Hematopoietic multipotent progenitor cell treated with erythropoietin and hydrocortisone succinate and interleukin-3 and kit ligand, for 8 days (in vitro differentiated cells): ENCODE measurements at places on chromosomes 6 and 20.
A peak's percentile ranks its signal among the peaks of the same experiment; 100 is the strongest.

GRCh38 chr20:4484379-4484997, 237.2 kb upstream of the PRND start:
- no peak for DNase-seq

DNA sequence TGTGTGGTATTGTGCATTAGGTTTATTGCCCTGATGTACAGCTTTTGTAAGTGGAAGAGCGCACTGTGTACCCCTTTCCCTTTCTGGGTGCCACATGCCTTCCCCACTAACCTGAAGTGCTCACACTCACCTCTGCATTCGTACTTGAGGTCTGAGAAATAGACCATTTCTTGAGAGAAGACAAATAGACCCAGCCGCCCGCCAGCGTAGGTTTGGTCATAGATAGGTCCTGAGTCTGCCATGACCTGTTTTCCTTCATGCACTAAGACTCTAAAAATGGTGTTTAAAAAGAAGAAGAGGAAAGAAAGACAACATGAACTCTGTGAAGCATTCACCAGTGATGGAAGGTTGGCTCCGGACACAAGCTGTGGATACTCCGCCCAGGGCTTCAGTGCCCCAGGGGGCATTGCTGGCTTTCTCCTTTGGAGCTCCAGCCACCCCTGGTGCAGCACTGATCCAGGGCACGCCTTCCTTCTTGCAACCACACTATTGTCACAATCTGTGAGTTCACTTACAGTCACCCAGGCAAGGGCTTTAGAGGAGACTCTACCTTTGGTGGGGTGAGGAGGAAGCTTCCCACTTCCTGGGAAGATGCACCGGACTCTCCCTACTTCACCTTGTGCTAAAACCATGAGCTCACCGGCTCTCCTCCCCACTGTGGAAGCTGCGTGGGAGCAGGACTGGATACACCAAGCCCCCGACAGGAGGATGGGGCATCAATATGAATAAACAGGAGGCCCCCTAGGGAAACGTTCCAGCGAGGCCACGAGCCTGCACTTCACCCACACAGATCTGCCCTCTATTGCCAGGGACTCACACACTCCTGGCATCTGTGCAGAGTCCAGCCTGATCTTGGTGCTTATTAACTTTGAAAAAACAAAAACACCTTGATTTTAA, 33.3 kb downstream of the THBS2 start:
- DNase-seq = no peak

GRCh38 chr20:36541768-36542488, 609 bp downstream of the MYL9 start:
- no peak for DNase-seq

- no peak for DNase-seq
Measured at GRCh38 chr6:151772446-151772845, 35.0 kb upstream of the ESR1 start.

DNA sequence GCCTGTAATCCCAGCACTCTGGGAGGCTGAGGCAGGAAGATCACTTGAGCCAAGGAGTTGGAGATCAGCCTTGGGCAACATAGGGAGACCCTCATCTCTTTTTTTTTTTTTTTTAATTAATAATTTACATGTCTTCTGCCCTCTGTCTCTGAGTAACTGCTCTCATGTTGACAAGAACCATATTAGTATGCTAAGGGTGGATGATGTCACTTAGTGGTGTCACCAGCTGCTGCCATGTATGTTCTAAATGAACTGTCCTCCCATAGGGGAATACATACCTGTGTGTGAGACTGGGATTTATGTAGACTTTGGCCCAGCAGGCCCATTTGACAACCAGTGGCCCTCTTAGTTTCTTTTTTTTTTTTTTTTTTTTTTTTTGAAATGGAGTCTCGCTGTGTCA, 65.6 kb downstream of the SCAND1 start:
- DNase-seq = no peak

- DNase-seq = no peak
Measured at GRCh38 chr6:70421509-70421908, 8.2 kb downstream of the FAM135A start.

DNA sequence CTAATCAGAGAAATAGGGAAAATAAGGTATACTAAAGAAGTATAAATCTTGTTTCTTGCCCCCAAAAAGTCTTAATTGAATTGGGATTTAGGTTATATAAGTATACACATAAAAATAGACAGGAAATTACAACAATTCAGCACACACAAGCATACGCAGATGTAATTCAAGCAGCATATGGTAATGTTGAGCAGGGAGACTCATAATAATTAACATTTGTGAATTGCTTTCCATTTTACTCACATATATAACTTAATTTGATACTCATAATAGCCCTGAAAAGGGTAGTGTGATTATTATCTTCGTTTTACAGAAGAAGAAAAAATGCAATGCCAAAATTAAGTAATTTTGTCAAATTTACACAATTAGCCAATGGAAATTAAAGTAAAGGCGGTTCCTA, 313.5 kb upstream of the ECI2 start:
- no peak for DNase-seq

- no peak for DNase-seq
Measured at GRCh38 chr6:166314454-166314853, 6.3 kb upstream of the PRR18 start.

- peak; percentile 56 for DNase-seq
Measured at GRCh38 chr6:26170181-26170580, 83.0 kb downstream of the HFE start.

GRCh38 chr6:35359744-35360348, 17.5 kb downstream of the PPARD start:
- no peak for DNase-seq

DNA sequence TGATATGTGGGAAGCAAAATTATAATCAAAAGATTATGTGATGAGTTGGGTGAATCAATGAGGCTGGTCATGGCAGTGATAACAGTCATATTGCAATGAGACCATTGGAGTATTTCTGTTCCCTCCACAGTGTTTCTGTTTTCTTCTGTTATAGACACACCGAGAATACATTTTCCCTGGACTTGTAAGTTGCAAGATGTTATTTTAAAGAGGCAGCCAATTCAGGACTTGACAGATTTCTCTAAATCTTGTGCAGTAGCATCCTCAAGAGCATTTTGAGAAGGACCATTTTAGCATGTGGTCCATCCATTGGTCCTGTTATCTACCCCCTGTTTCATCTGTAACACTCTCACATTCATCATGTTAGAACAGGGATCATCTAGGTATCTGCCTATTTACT, 55.6 kb downstream of the NKAIN2 start:
- DNase-seq = no peak

DNA sequence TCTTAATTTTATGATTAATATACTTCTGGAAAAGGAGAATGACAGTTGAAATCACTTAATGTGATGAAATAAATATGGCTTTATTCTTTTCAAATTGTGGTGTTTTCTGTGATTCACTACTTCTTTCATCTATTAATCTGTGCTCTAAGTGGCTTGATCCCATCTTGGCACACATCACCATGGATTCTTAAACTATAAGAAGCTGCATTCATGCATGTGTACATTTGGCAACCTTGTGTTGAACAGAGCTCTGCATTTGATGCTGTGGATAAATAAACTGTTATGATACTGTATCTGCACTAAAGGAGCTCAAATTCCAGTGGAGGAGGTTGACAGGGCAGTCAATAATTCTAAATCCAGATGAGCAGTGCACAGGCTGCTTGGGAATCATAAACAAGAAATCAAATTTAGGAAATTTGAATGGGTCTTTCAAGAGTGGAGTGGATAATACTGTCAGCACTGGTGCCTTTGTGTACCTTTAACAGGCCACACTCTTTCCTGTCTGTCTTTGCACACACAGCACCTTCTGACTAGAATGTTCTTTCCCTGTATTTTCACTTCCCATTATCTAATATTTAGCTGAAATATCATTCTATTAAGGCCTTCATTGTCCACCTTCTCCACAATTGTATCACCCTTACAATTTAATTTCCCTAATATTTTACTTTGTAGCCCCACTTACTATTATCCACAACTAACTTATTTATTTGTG, 252.9 kb downstream of the GRM1 start:
- DNase-seq = no peak

GRCh38 chr20:10637031-10637559, 36.7 kb downstream of the JAG1 start:
- no peak for DNase-seq

DNA sequence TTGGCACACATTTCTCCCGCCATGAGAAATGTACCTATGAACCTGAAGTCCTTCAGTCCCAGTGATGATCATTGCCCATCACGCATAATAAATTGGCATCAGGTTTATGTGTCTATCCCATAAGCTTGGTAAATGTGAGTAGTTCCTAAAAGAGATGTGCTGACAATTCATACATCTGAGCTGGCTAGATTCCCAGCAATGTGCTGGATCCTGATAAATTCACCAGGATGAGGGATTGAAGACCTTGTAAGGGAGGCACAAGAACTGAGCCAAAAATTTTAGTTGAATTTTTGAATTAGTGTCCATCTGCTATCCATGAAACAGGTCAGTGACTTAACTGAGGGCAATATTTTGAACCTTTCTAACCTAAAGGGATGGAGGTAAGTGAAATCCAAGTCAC, 267.9 kb upstream of the CITED2 start:
- peak; percentile 68 for DNase-seq

DNA sequence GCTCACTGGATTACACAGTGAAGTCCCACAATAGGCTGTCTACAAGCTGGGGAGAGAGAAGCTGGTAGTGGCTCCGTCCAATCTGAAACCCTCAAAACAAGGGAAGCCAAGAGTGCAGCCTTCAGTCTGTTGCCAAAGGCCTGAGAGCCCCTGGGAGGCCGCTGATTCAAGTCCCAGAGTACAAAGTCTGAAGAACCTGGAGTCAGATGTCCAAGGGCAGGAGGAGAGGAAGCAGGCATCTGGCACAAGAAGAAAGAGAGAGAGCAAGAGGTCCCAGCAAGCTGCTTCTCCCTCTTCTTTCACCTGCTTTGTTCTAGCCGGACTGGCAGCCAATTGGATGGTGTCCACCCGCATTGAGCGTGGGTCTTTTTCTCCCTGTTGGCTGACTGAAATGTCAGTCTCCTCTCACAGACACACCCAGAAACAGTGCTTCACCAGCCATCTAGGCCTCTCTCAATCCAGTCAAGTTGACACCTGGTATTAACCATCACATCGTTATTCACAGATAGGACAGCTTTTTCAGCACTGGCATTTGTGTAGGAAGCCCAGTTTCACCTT, 51.2 kb downstream of the CRYBG1 start:
- no peak for DNase-seq
